ENCODE measurements at places on chromosomes 16 and 17.

GRCh38 chr17:61410141-61411010 lies 10.7 kb downstream of the TBX2 start:
- peak; percentile 78 for DNase-seq

DNA sequence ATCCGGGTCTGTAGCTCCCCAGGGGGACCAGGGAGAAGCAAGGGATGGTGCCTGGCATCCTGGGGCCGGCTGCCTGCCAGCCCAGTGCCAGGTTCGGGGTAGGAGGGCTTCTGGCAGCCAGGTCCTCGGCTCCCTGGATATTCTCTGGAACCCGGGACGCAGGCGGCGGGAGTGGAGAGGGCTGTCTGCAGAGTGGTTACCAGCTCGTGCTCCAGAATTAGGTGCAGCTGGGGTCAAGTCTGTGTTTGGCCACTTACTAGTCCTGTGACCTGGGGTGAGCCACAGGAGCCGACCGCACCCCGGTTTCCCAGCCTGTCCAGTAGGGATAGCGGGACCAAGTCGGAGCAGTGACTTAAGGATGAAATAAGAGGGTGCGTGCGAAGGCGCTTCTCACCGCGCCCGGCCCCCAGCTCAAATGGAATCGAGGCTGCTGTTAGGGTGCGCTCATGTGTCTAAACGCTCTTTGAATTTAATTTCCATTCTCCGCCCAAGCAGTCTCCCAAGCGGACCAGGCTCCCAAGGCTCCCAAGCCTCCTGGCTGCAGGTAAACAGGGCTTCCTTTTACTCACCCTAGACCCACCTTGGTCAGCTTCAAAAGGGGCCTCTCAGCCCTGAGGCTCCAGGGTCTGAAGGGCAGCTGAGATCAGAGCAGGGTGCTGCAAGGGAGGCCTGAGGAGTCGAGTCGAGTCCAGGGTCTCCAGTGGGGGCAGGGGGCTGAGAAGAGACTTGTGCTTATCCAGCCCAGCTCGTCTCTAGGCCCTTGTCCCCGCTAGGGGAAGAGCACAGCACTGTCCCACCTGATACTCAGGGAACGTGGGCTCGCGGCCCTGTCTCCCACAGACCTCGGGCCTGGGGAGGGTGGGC lies 28.3 kb upstream of the ZNF469 start:
- DNase-seq = no peak

- no peak for DNase-seq
Observed at GRCh38 chr17:44956998-44957981, 9.7 kb upstream of the KIF18B start.

- no peak for DNase-seq
Observed at GRCh38 chr16:62701426-62701825, 665.2 kb upstream of the CDH8 start.

DNA sequence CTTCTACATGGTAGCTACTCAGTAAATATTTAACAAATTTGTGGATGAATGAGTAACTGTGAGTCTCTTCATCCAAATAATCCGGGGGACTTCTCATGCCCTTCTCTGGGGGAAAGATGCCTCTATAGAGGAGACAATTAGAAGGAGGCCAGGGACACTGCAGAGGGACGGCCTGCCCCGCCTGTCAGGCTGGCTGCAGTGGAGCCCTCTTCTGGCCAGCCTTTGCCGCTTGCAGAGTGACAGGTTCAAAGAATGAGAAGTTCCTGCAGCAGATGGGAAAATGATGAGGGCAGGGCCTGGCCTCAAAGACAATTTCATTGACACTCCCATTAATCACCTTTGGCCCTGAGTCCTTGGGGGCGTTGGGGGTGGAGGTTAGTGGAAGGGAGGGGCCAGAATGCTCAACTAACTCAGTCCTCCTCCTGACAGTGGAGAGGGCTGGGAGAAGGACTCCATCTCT lies 339.0 kb downstream of the MAF start:
- DNase-seq = peak; percentile 54

DNA sequence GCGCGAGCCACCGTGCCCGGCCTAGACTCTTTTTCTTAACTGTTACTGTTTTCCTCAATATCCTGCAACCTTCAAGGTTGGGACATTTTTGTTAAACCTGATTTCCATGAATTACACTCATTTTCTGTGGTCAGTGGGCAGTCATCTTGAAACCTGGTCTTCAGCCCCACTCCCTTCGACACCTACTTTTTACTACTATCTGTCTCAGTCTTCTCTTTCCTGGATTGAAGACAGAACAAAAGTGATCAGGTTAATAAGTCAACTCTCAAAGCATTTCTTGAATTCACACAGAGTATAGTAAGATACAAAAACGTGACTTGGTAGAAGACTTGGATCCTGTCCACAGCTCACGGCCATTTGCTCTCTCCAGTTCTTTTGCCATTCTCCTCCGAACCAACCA lies 6.1 kb downstream of the MINK1 start:
- DNase-seq = no peak

DNA sequence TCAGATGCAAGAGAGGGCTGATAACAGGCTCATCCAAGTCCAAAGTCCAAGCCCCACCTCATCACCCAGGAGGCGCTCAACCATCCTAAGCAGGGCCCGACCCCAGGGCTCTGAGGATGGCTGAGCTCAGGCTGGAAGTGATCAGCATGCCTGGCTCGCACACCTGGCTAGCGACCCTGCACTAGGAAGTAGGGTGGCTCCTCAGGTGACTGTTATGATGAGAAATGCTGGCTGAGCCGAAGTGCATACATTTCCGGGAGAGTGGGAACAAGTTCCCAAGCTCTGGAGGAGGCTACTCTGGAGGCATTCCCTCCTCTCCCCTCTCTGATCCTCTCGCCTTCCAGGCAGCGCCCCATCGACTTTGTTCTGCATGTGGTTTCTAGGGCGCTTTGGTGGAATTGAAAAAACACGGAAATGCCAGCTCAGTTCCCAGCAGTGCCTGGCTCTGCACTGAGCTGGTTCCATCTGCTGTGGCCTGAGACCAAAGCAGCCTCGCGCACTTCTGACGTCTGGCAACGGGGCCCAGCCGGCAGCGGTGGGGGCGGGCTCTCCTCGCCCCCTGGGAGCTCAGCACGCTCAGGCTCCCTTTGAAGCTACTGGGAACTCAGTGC lies 130.3 kb downstream of the IRF8 start:
- DNase-seq = no peak

DNA sequence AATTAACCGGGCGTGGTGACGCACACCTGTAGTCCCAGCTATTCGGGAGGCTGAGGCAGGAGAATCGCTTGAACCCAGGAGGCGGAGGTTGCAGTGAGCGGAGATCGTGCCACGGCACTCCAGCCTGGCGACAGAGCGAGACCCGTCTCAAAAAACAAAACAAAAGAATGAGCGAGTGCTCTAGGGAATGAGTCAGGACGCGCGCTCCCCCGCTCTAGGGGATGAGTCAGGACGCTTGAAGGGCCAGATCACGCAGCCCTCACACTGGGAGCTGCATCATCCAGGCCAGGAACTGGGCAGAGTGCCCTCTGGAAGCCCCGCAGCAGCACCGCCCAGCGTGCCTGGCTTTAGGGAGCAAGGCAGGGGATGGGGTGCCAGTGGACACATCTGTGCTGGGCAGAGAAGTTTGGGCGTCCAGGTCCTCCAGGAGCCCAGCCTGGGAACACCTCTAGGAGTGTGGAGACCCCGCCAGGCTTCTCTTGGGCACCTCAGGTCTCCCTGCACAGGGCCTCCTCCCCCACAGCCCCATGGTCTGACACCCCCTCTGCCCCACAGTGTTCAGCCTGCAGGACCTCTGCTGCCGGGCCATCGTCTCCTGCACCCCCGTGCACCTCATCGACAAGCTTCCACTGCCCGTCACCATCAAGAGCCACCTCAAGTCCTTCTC lies 3.9 kb upstream of the WFIKKN1 start:
- DNase-seq = no peak

GRCh38 chr16:69443927-69444631 lies 19.7 kb downstream of the CYB5B start:
- peak; percentile 37 for DNase-seq

DNA sequence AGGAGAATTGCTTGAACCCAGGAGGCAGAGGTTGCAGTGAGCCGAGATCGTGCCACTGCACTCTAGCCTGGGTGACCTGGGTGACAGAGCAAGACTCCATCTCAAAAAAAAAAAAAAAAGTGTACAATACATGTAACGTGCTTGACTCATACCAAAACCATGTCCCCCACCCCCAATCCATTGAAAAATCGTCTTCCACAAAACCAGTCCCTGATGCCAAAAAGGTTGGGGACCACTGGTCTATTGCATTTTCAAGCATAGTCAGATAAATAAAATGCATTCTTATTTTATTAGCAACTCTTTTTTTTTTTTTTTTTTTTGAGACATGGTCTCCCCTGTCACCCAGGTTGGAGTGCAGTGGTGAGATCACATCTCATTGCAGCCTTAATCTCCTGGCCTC lies 52.1 kb downstream of the COPRS start:
- DNase-seq = no peak

GRCh38 chr17:66211047-66211810 lies 18.0 kb downstream of the APOH start:
- DNase-seq = no peak

DNA sequence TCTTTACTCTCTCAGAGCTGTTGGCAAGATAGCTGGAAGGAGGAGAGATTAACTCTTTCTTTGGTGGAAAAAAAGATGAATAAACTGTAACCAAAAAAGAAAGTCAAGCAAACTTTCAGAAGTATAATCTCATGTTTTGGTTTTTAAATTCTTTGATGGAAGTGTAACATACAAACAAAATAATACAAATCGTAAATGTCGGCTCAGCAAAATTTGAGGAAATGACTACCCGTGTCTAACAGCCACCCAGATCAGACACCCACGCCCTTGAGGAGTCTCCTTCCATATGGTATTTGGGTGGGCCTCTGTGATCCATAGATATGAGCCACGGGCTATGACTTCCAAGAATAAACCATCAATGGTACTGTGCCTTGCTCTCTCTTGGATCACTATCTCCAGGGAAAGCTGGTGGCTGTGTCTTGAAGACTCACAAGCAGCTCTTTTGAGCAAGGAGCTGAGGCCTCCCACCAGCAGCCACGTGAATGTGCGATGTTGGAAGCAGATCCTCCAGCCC lies 9.6 kb upstream of the CD300C start:
- no peak for DNase-seq

DNA sequence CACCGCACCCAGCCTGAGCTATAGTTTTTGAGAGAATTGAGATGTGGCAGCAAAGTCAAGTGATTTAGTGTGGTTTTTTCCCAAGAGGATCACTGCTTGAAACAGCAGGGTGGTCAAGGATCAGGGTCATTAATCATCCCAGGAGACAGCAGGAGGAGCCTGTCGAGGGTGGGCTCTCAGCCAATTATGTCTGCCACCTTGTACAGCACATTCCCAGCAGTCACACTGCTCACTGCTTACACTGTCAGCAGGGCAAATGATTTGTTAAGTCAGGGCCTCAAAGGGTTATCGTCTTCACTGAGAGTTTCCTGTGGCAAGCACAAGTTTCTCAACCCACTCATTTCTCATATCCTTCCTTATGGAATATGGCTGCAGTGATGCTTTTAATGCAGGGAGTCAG lies 13.2 kb downstream of the B3GNT9 start:
- no peak for DNase-seq

DNA sequence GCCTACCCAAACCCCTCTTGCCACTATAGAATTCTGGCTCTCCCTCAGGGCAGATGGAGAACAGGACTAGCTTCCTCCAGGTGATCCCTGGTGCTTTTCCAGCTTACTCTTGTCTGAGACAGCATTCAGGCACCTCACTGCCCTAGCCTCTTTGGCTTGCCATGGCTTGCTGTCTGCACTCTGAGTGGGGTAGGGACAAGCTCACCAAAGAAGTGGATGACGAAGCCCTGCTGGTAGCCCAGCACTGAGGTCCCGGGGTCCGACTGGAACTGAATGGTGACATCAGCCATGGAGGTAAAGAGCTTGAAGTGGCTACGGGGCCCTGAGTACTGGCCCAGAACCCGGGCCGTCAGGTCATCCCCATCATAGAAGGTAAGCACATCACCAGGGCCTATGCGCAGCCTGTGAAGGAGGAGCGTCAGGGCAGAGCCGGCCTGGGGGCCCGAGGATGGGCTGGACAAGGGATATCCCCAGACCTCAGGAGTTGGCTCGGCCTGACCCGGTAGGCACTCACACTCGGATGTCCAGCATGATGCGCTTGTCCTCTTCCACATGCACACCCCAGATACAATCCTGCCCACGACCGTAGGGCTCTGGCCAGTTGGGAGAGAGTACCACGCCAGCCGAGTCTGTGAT lies 7.6 kb upstream of the PHF12 start:
- no peak for DNase-seq

DNA sequence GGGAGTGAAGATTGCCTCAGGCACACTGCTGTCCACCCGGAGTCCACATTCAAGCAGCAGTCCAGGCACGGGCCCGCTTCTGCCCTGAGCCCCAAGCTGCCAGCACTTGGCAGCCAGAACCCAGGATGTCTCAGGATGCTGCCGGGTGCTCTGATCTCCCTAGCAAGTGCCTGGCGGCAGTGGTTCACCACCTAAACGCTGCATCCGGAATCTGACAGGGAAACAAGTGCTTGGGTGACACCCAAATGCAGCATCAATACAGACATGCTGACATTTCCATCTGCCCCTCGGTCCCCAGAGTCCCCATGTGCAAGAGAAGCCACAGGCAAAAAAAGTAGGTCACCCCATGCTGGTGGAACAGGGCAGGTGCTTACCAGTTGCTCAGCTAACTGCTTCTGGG lies 197.1 kb upstream of the RPL38 start:
- DNase-seq = no peak

- no peak for DNase-seq
Observed at GRCh38 chr16:11084876-11085485, 140.6 kb downstream of the CLEC16A start.

GRCh38 chr17:30520882-30521281 lies 43.7 kb downstream of the GOSR1 start:
- no peak for DNase-seq

GRCh38 chr16:50099957-50100648 lies 34.3 kb downstream of the HEATR3 start:
- DNase-seq = no peak

- DNase-seq = peak; percentile 59
Observed at GRCh38 chr17:58587713-58588117, 73.3 kb upstream of the MTMR4 start.

- DNase-seq = no peak
Observed at GRCh38 chr17:46971647-46972300, 7.3 kb downstream of the RPRML start.

GRCh38 chr16:75372236-75372856 lies 61.0 kb downstream of the CFDP1 start:
- no peak for DNase-seq

- DNase-seq = no peak
Observed at GRCh38 chr17:59244081-59244480, 23.8 kb downstream of the GDPD1 start.

DNA sequence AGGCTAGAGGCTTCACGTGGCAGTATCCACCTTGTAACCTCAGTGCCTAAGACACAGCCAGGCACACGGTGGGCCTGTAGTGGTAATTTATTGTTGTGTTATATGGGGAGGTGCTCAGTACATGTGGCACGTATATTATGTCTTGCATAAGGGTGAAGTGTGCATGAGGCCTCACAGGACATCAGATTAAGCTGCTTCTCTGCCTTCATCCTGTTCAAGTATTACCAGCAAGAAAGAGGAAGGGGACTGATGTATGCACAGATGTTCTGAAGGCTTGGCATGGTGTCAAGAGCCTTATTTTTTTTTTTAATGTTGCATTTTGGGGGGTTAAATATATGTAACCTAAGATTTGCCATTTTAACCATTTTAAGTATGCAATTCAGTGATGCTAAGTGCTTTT lies 71.6 kb downstream of the ABCC1 start:
- no peak for DNase-seq

GRCh38 chr16:14179116-14179515 lies 108.0 kb downstream of the MRTFB start:
- DNase-seq = no peak
